T-helper 1 cell treated with Interleukin-12 subunit alpha and Interleukin-12 subunit beta and Interleukin-4 antibody, amounts not matched to agents 30 ng/mL and 1 ng/mL, for 36 hours (primary cell): ENCODE measurements at places on chromosomes 5 and 9. TPM values are rescaled to one million over a fixed set of nuclear protein-coding genes. Genes with fewer than 3 reads are reported as not detected.

Gene ZNF608
- total RNA-seq = 0.29 and 0.32 TPM in 2 replicates

Gene SLC46A2
- total RNA-seq = not detected in 2 replicates

Gene FIBCD1
- total RNA-seq = not detected in 2 replicates

Gene SETD9
- 6.0 and 6.3 TPM in 2 replicates for total RNA-seq

Gene SPEF2
- total RNA-seq = 5.8 and 7.8 TPM in 2 replicates

Gene HRCT1
- not detected in 2 replicates for total RNA-seq

Gene SLC1A1
- 0.12 and 0.32 TPM in 2 replicates for total RNA-seq

Gene PCDHAC1
- total RNA-seq = not detected in 2 replicates

Gene ANKRD18A
- 2.1 and 5.0 TPM in 2 replicates for total RNA-seq

Gene SPATA31A6
- total RNA-seq = not detected in 2 replicates

Gene QSOX2
- 16.0 and 16.3 TPM in 2 replicates for total RNA-seq

Gene ZNF618
- total RNA-seq = 0.02 and 0.10 TPM in 2 replicates
